ENCODE measurements at places on chromosomes 12 and 14. TPM values are rescaled to one million over a fixed set of nuclear protein-coding genes. Genes with fewer than 3 reads are reported as not detected.
A peak's percentile ranks its signal among the peaks of the same experiment; 100 is the strongest.

- DNase-seq: no peak
Observed at GRCh38 chr14:34164162-34164864, 213.4 kb upstream of the EGLN3 start.

DNA sequence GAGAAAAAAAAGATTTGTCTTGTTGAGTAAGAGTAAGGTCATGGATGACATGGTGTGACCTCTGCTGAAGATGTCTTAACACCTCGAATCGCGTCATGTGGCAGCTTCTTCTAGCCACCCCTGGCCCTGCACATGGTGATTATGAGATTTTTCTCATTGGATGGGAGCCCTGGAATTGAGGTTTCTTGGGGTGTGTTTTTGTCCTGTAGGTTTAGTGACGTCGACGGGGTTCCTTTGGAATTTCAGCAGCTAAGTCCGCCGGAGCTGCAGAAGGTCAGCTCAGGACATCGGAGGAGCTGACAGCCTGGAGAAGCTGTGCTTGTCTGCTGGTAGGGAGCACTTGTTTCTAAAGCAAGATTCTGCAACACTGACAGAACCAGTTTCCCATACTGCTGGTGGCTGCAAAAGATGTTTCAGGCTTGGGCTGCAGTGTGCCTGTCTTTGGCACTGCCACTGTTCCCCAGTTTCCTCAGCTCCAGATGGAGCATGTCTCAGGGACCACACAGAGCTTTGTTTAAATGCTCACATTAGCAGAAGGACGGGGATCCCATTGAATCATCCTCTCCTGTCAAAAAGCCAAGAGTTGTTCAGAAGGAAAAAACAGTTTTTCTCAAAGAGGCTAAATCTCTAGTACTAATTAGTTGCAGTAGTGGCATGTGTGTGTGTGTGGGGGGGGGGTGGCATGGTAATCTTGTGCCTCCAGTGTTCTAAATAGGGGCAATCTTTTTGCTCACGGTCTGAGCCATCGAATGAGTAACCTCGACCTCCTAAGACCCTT, 5.2 kb upstream of the FOS start:
- DNase-seq: peak; percentile 74

- DNase-seq: no peak
Observed at GRCh38 chr12:118397708-118398440, 21.5 kb downstream of the SUDS3 start.

Gene OAS2
- total RNA-seq: 2.0 TPM

GRCh38 chr14:55772486-55772885, 192.5 kb downstream of the KTN1 start:
- no peak for DNase-seq

Gene TAS2R8
- not detected for total RNA-seq

DNA sequence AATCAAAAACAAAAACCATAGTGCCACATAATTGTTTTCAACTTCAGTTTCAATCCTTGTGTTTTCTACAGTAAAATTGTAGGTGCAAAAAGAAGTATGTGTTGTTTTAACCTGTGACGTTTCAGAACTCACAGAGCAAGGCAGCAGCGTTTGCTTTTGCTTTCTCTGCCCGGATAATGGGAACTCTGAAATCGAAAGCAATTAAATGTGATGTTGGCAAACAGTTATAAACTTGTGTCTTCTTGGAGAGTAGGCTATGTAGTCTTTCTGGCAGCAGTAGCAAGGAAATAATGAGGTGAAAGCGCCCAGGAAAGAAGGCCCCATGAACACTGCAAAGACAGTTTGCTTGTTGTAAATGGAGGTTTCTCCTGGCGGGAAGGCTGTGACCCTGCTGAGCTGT, 39.1 kb downstream of the FNTB start:
- DNase-seq: no peak

DNA sequence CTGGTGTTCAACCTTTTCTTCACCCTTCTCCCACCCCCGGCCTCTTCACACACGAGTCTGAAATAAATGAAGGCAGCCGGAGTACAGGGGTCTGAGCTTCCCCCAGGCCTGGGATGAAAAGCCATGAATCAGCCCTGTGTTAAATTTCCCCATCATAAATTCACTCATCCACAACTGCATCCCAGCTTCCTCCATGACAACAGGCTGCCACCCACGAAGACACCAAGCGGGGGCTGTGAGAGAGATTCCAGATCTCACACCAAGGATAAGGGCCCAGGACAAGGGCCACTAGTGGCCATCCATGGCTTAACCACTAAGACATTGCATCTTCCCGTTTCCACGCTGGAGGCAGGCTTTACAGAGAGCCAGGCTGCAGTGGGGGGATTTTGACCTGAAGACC, 93.9 kb upstream of the NCOR2 start:
- no peak for DNase-seq

- DNase-seq: no peak
Observed at GRCh38 chr14:29111554-29111953, 345.0 kb downstream of the FOXG1 start.

Gene TIGAR
- total RNA-seq: 5.0 TPM

DNA sequence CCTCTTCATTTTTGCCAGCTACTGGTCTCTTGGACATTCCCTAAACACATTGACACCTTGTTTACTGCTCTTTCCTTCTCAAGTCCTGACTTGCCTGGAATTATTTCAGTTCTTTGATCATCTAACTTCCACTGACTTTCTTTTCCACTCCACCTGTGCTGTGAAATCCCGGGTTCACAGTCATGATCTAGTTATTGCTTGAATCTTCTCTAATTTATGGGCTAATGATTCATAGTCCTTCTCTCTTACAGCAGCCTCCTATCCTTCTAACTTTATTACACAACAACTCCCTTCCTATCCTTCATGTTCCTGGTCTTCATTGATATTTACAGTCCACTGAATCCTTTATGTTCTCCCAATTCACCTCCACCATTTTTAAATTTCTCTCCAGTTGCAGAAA, 260.1 kb downstream of the C12orf75 start:
- DNase-seq: no peak

Gene EXOC3L4
- total RNA-seq: 0.41 TPM

Gene SLC17A8
- total RNA-seq: not detected

- DNase-seq: no peak
Observed at GRCh38 chr12:95351748-95352147, 122.2 kb upstream of the METAP2 start.

GRCh38 chr12:1799051-1799881, 21.1 kb upstream of the LRTM2 start:
- no peak for DNase-seq

Gene GPR68
- 1.7 TPM for total RNA-seq

Gene CCDC177
- total RNA-seq: not detected

DNA sequence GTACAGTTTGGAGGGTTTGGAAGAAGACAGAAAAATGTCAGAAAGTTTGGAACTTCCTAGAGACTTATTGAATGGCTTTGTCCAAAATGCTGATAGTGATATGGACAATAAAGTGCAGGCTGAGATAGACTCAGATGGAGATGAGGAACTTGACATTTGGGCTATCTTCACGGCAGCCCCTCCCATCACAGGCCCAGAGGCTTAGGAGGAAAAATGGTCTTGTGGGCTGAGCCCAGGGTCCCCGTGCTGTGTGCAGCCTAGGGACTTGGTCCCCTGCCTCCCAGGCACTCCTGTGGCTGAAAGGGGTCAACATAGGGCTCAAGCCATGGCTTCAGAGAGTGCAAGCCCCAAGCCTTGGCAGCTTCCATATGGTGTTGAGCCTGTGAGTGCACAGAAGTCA, 79.0 kb downstream of the CMAS start:
- no peak for DNase-seq

- no peak for DNase-seq
Observed at GRCh38 chr14:104559028-104559803, 20.3 kb upstream of the C14orf180 start.

DNA sequence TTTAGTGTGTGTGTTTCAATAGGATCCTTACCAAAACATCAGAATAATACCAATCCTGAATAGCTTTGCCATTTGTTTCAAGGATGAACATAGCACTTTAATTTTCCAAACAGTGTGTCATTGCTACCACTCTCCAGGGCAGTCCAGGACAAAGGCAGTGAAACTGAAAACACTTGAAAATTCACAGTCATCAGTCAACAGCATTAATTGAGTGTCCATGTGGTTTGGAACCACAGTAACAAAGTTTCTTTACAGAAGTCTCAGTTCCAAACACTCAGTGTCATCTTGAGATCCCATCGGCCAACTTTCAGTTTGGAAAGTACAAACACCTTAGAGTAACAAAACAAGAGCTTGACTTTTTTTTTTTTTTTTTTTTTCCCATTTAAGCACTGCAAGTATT, 228.4 kb upstream of the SOX5 start:
- no peak for DNase-seq

Gene TMCC3
- 8.3 TPM for total RNA-seq

DNA sequence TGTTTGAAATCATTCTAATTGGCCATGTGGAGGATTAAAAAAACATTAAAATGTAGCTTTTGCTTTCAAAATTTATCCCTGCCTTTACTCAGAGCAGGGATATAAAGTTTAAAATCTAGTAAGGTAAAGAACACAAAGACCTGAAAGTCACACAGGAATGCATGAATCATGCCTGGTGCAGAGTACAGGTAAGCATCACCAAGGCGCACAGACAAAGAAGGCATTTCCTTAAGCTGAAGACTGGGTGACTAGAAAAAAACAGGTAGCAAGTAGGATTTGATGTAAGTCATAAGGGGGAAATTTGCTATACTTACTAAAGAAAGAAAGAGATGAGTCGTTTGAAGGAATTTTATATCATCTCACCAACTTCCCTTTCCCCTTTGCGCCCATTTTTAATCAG, 405.6 kb downstream of the GXYLT1 start:
- DNase-seq: no peak

Gene TAS2R9
- not detected for total RNA-seq

DNA sequence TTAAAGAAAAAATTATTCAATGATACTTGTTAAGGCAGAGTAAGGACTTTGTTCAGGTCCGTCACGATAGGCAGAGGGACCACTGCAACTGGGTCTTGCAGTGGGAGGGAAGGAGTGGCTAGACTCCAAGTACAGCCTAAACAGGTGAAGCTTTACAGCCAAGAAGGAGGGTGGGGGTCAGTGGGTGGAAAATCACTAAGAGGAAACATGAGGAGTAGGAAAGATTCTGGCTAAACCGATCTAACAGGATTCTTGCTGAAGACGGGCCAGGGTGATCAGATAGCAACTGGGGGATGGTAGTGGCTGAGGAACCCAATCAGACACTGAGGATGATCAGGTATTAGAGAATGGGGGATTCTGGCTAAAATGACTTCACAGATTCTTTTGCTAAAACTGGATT, 100.2 kb downstream of the TTC7B start:
- DNase-seq: no peak

GRCh38 chr12:21643758-21644157, 13.9 kb downstream of the LDHB start:
- DNase-seq: no peak

Gene IRAK3
- 15.8 TPM for total RNA-seq

Gene ETFBKMT
- 3.1 TPM for total RNA-seq

Gene ACOT6
- not detected for total RNA-seq

Gene C12orf54
- total RNA-seq: 1.2 TPM

GRCh38 chr12:2794191-2794735, 507 bp upstream of the FKBP4 start:
- no peak for DNase-seq

Gene PLEKHG7
- total RNA-seq: 0.41 TPM

GRCh38 chr12:45415393-45415817, 199.5 kb downstream of the ANO6 start:
- DNase-seq: peak; percentile 64

- no peak for DNase-seq
Observed at GRCh38 chr14:50814161-50814560, 16.8 kb downstream of the NIN start.

DNA sequence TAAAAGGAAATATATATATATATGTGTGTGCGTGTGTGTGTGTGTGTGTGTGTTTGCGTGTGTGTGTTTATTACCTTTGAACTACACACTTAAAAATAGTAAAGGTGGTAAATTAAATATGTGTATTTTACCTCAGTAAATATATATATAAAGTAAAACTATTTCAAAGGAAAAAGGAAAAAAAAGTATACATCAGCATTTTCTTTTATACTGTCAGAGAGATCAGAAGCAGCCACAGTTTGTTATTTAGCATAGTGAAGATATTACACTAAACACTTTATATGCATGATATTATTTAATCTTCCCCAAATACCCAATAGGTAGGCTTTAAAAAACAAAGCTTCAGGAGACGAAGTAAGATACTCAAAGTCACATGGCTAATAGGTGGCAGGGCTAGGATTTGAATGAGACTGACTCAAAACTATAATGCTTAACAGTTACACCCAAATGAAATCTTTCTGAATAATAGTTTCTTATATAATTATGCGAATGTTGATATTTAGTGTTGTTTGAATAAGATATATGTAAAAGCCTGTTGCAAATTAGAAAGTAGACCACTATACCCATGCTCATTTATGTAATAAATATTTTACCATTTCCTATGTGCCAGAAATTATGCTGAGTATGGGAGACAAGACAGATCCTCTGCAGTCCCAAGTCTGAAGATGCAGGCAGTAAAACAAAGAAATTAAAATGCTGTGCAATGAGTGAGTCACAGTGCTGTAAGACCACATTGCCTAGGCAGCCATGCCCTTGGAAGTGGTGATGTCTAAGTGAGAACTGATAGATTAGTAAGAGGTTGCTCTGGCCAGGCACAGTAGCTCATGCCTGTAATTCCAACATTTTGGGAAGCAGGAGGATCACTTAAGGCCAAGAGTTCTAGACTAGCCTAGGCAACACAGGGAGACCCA, 66.1 kb downstream of the PDZRN4 start:
- no peak for DNase-seq

GRCh38 chr12:62799126-62799736, 135.7 kb downstream of the PPM1H start:
- no peak for DNase-seq

- DNase-seq: no peak
Observed at GRCh38 chr12:111297703-111298426, 71.0 kb downstream of the PHETA1 start.

- no peak for DNase-seq
Observed at GRCh38 chr12:113089839-113090238, 33.3 kb downstream of the DTX1 start.

DNA sequence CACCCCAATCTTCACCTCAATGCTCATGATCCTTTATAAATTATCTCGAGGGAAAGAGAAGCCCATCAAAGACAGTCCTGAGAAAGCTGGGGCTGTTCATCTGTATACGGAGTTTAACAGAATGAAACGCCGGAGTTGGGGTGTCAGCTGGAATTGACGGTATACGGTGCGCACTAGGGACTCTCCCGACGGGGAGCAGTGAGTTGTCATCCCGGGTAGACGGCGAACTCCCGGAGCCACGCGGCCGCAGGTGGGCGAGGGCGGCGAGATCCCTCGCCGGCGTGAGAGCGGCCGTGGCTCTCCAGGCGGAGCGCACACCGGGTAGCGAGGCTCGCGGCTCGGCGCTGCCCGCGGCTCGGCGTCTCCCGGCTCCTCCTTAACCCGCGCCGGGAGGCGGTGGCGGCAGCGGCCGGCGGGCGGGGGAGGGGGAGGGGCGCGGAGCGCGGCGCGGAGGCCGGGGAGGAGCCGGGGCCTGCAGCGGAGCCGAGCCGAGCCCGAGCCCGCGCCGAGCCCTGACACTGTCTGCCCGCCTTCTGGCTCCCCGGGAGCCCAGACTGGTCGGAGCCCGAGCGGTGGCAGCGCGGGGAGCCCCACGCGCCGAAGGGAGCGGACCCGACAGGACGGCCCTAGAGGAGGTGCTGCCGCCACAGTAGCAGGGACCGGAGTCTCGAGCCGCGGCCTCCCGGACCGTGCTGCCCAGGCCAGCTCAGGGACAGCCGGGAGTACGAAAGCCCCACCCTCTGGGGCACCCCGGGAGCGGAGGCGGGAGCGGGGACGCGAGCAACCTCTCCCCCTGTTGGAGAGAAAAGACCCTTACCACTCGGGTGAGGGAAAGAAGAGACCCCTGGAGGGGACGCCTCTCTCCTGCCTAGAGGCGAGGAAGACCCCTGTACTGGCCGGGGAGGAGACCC, at the start of gene FOXJ2:
Gene FOXJ2, plus strand, starts transcription at position 475 of the 911 bp plus-strand sequence. CDS start 7,117 bp downstream, outside the sequence.
- peak; percentile 90 for DNase-seq

- no peak for DNase-seq
Observed at GRCh38 chr14:21537090-21537424, 10.9 kb upstream of the SALL2 start.

Gene DEGS2
- total RNA-seq: 0.49 TPM
